OCI-LY7 (cell line): ENCODE measurements at places on chromosomes 2 and 18. TPM values are rescaled to one million over a fixed set of nuclear protein-coding genes. Genes with fewer than 3 reads are reported as not detected.

GRCh38 chr2:188576651-188577050 lies 285.0 kb downstream of the GULP1 start:
- no peak for DNase-seq

GRCh38 chr18:66838340-66838987 lies 234.6 kb upstream of the CDH19 start:
- DNase-seq, result no peak

- no peak for DNase-seq
Observed at GRCh38 chr18:6633310-6633709, 96.2 kb upstream of the ARHGAP28 start.

GRCh38 chr2:61162721-61163120 lies 733 bp downstream of the C2orf74 start:
- DNase-seq, result no peak

DNA sequence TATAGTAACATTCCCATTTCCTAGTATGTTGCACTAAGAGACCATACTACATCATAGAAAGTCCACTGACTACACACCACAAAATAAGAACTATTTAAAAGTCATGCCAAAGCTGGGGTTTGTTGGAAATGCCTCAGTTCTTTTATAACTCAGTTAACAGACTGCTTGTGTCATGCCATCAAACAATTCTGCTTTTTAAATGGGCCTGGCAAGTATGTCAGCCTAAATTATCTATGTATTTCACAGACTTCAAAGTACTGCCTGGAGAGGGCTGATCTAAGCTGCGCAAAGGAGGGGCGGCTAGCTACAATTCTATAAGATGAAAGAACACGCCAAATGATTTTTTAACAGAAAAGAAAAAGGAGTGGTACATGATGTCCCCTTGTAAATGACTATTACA lies 49.6 kb downstream of the FARSB start:
- DNase-seq, result no peak

DNA sequence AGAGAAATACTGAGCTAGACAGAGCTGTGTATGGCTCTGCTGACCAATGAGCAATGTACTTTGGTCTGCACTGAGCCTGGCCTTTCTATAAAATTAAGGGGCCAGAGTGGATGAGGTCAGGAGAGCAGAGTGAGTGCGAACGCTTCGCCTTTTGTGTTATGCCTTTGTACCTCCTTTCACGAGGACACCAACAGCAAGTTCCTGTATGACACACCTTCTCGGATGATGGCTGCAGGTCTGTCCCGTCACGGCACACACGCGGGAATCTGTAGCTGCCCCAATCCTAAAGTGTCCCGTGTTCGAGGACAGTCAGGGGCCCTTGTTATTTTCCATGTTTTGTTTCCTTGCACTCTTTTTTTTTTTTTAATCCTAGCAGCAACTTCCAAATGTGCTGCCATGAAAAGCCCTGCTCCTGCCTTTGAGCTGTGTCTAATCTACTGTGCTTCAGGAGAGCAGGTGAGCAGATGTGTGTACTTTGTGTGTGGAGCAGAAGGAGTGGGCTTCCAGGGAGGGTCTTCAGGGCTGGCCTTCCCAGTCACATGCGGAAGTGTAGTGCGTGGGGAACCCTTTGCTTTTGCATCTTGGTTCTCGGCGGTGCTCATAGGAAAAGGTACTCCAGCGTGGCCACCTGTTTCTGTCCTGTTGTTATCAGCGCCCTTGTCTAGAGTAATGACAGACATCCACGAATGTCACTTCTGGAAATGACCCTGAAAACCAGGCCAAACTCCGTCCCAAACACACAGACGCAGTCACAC lies 213.2 kb downstream of the NDUFA10 start:
- no peak for DNase-seq

- DNase-seq, result peak; percentile 87
Observed at GRCh38 chr2:237665713-237666143, 38.3 kb downstream of the LRRFIP1 start.

DNA sequence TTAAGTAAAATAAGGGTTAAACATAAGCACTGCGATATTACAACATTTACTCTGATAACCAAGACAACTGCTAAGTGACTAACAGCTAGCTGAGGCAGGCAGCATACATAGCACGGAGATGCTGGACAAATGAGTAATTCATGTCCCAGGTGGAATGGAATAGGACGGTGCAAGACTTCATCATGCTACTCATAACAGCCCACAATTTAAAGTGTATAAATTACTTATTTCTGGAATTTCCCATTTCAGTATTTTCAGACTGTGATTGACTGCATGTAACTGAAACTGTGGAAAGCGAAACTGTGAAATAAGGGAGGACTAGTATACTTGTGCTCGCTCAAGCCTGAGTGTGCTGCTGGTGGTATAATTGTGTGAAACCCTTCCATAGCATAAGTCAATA lies 12.9 kb downstream of the IER3IP1 start:
- no peak for DNase-seq

DNA sequence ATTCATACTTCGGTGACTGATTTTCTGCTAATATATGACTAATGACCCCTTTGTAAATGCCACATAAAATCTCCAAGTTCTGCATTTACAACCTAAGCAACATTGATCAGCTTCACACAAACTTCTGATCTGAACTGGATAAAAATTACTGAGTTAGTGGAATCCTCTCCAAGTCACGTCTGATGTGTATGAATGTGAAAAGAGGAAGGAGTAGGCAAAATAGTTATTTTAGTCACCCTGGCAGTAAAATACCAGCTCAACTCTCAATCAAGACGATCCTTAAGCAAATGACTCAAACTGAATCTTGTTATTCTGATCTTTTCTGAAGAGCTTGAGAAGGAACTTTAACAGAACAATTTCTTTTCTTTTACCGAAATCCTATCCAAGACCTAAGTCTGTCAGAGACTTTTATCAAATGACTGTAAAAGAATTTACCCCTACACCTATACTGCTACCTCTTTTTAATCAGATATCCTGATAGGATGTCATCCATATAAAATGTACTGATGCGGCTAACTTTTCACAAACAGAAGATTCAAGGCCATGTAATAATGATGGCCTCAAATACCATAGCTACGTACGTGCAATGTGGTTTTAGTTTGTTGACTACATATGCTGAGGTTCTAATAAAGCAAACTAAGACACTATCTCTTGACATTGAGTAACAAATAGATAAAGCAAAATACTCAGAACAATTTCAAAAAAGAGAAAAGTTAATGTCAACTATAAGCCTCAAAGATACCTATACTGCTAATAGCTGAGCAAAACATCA lies 23.7 kb downstream of the CUL3 start:
- peak; percentile 30 for DNase-seq

DNA sequence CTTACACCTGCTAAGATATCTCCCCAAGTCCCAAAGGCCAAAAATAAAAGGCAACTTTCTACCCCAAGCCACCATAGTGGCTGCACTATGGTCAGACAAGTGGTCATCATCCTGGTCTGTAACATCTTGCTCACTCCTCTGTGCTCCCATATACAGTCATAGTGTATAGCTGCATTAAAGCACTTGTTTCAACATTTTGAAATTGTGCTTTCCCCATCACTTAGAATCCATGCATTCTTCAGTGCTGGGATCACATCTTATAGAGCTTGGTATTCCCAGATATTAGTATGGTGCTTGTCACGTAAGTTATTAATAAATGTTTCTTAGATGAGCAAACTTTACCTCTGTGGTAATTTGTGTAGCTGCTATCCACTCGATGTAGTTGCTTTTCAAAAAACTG lies 40.4 kb upstream of the CDC42EP3 start:
- DNase-seq, result no peak

- no peak for DNase-seq
Observed at GRCh38 chr2:156944871-156945270, 312.6 kb upstream of the GALNT5 start.

DNA sequence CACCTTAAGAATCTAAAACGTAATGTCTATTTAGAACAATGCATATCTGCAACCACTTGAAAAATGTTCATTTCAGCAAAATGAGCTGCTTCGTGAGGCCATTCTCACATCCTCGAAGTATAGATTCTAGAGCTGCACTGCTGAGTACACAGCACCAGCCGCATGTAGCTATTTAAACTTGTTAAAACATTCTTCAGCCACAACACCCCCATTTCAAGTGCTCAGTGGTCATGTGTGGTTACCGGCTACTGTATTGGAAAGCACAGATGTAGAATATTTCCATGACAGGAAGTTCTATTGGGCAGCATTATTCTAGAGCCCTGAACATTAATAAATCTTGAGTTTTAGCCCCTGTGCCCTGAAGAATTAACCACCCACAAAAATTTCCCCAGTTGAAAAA lies 35.0 kb downstream of the SUMO1 start:
- no peak for DNase-seq

GRCh38 chr2:104952976-104953375 lies 84.9 kb upstream of the MRPS9 start:
- no peak for DNase-seq

DNA sequence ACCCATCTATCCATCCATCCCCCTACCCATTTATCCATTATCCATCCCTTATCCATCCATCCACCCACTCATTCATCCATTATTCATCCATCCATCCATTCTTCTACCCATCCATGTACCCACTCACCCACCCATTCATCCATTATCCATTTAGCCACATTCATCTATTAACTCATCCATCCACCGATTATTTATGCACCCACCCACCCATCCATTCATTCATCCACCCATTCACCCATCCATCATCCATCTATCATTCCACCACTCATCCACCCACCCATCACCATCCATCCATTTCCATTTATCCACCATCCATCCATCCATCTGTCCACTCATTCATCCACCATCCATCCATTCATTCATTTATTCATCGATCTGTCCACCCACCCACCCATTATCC lies 137.4 kb upstream of the CTDP1 start:
- DNase-seq, result no peak

DNA sequence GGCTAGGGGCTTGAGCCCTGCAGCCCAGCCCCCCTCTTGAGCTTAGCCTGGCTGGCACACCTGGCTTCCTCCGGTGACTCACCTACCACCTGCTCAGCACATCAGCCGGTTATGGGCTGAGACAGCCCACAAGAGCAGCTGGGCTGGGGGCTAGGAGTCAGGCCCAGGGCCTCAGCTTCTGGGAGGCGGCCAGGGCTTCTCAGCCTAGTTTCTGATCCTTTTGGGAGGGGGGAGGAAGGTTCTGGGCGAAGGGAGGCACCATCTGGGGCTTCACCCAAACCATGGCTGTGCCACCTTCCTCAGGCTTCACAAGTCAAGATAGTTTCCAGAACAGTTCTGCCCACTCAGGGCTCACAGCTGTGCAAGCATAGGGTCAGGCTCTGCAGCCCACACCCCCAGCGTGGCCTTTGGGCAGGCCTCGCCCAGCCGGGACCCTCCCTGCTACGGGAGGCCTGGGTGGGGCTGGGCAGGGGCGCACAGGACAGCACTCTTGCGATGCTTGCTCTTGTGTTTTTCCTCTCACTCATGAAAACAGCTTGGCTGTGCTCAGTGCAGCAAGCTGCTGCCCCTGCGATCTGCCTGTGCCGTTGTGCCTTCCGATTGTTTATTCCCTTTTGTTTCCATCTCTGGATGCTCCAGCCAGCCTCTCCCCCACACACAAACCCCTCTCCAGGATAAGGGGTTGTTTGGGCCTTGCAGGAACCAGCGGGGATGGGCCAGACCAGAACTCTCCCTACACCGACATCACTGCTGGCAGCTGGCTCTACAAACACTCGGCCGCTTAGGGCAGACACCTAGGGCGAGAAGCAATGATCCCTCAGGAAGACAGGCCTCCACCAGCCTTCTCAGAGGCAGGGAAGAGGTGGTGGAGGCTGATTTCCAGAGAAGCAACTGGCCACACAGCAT lies 26.1 kb upstream of the SEMA4C start:
- peak; percentile 21 for DNase-seq

DNA sequence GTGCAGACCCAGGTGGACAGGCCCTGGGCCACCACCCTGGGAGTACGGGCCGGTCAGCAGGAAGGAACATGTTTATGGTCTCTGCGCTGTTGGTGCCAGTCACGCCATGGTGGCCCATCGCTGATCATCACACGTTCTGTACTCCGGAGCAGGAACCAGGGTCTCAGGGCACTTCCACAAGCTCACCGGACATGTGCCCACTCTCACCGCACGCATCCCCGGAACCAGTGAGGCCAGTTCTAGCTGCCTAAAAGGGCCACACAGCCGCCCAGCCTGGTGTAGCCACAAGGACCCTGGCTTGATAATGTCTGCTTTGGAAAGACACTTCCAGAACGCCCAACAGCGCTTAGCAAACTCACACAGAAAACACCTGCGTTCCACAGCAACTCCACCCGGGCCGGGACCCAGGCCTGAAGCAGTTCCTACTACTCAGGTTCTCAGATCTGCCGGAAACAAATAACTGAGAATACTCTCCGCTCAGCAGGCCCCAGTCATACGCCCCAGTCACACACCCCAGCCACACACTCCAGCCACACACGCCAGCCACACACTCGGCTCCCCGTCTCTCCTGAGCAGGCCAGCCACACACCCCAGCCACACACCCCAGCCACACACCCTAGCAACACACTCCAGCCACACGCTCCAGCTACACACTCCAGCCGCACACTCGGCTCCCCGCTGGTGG lies 123.3 kb downstream of the HDAC4 start:
- no peak for DNase-seq

GRCh38 chr2:121944072-121944831 lies 188.8 kb downstream of the TSN start:
- DNase-seq, result no peak

- DNase-seq, result no peak
Observed at GRCh38 chr18:76953583-76954233, 131.4 kb downstream of the ZNF236 start.

PNO1 gene
- total RNA-seq, result 16.3 and 22.5 TPM in 2 replicates

APLF gene
- total RNA-seq, result 6.8 and 7.6 TPM in 2 replicates

MC2R gene
- total RNA-seq, result not detected in 2 replicates

SFTPB gene
- total RNA-seq, result not detected in 2 replicates

ICOS gene
- total RNA-seq, result not detected in 2 replicates

TACR1 gene
- not detected in 2 replicates for total RNA-seq
